Mesenteric fat pad (tissue), 1 donor: ENCODE measurements at places on chromosomes 3 and 15. TPM values are rescaled to one million over a fixed set of nuclear protein-coding genes. Genes with fewer than 3 reads are reported as not detected.

- no peak for DNase-seq
These were observed 190.1 kb upstream of the LPP start for GRCh38 chr3:187963677-187964385.

KLF15 gene
- 53.8 TPM for total RNA-seq

GRCh38 chr3:14210843-14211594 is 32.4 kb downstream of the LSM3 start:
- no peak for DNase-seq

TEX55 gene
- not detected for total RNA-seq

DNA sequence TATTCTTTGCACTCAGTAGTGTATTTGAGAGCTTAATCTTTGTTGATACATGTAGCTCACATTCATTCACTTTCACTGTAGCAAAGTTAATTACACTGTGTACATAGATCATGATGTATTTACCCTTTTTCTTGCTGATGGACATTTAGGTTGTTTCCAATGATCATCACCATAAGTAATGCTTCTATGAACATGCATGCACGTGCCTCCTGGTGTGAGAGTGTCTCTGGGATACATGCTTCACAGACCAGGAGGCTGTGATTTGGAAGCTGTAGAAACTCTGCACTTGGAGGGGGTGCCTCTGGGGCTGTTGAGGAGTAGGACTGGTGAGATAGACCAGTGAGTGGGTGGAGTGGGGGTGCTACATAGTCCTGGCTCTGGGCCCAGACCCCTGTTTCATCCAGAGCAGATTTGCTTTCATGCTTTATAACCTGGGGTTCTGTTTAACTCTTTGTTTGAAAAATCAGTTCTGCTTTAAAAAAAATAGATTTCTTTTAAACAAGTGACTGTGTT is 18.2 kb upstream of the SMAD3 start:
- DNase-seq, result no peak

- DNase-seq, result no peak
These were observed 371.6 kb downstream of the MCTP2 start for GRCh38 chr15:94602754-94603470.

GRCh38 chr3:87437765-87438164 is 161.4 kb upstream of the POU1F1 start:
- DNase-seq, result no peak

DNA sequence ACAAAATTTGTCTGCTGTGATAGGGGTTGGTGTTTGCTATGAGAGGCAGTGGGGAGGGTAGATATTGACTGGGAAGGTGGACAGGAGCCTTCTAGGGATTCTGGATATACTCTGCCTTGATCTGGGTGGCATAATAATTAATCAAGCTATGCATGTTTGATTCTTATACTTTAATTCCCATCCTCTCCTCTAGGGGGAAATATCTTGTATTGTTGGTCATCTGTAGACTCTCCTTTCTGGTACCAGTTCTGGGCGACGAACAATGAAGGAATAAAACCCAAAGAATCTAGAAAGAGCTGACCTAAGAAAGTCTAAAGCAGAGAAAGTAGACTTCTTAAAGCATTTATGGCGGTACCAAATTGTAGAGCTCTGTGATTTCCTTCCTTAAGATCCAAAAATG is 198.2 kb upstream of the STRIT1 start:
- DNase-seq, result no peak

CCDC54 gene
- not detected for total RNA-seq
